Stimulated activated CD4-positive, alpha-beta T cell treated with anti-CD3 and anti-CD28 coated beads, Interleukin-2, amount 100 ng/mL, for 24 hours (primary cell): ENCODE measurements at places on chromosomes 5 and 9.

DNA sequence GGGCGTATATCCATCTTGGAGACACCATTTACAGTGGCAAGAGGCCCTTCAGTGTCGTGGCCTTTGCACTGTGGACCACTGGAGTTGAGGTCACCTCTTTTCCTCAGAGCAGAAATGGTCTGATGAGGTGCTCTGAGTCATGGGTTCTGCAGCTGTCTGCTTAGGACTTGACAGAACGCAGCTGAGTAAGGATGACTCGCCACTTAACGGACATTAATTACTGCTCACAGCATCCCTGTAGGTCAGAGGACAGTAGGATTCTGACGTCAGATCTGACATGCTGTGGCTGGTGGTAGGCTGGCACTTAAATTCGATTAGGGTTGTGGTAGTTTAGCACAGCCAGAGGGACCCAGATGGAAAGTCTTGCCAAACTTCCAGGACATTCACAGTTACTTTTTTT is 479.4 kb downstream of the DMAC1 start:
- no peak for DNase-seq

- no peak for DNase-seq
These were observed 805.0 kb upstream of the C9orf72 start for GRCh38 chr9:28378231-28378630.

DNA sequence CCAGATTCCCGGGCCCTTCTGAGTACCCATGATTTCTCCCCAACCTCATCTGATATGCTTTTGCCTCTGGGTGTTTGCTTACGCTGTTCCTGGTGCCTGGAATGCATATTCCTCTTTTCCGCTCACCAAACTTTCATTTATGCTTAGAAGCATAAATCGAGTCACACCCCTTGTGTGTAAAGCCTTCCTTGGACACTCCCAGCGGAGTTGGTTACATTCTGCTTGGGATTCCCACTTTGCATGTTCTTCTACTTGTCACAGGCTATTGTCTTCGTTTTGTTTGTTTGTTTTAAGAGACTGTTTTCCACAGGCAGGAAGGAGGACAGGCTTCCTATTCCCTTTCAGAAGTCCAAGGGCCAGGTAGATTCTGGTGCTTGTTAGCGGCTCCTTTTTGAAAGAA is 76.5 kb downstream of the SEC61B start:
- no peak for DNase-seq

DNA sequence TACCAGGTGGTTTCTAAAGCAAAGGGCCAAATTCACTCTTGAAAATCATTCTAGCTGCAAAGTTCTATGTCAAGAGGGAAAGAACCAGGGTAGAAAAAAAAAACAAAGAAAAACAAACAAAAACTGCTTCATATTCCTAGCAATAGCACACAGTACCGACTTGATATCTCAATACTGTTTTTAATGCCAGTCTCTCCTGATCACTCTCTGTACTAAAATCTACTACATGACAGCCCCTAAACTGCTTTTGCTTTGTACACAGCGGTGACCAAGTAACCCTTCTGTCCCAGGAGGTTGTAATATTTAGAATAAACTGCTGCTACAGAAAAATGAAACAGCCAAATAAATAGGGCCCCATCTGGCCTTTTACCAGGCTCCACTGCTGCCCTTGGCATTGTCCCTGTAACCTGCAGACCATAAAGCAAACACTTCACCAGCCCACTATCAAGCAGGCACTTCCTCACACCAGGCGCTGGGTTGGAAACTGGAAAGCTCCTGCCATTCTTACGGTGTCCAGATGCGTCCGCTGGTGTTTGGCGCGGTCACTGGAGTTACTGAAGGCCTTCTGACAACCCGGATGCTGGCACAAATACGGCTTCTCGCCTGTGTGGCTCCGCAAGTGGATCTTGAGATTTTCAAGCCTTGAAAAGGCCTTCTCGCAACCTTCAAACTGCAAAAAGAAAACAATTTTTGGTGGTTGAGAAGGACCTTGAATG is 363.2 kb downstream of the GLIS3 start:
- no peak for DNase-seq

GRCh38 chr5:42985129-42986037 is 54.7 kb downstream of the ANXA2R start:
- no peak for DNase-seq

DNA sequence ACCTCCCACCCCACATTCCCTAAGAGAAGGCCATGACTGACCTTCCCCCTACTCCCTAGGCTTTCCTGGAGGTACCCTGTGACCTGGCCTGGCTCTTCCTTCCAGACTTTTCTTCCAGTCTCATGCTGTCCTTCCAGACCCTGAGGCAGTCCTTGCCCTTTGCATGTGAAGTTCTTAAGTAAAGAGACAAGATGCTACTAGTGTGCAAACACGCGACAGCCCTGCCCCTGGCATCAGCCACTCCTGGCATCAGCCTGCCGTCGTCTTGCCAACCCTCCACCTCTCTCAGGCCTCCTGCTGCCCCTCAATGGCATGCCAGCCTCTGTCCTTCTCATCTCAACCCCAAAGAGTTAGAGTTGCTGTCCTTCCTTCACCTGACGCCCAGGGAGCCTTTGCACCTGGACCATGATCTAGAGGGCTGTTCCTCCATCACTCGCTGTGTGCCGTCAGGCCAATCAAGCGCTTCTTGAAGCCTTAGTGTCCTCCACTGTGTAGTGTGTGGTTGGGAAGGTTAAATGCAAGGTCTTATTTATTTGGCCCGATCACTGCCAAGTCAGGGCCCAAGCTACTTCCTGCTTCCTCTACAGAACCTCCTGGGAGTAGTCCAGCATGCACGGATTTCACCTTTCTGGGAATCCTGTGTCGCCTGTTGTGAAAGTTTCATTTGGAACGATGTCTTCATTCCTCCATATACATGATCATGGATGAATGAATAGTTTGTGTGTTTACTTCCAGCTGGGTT is 61.9 kb downstream of the WWC1 start:
- no peak for DNase-seq

GRCh38 chr9:129414377-129414992 is 206.4 kb downstream of the C9orf50 start:
- peak; percentile 49 for DNase-seq

GRCh38 chr5:139652788-139653241 is 4.7 kb downstream of the CXXC5 start:
- DNase-seq, result no peak

DNA sequence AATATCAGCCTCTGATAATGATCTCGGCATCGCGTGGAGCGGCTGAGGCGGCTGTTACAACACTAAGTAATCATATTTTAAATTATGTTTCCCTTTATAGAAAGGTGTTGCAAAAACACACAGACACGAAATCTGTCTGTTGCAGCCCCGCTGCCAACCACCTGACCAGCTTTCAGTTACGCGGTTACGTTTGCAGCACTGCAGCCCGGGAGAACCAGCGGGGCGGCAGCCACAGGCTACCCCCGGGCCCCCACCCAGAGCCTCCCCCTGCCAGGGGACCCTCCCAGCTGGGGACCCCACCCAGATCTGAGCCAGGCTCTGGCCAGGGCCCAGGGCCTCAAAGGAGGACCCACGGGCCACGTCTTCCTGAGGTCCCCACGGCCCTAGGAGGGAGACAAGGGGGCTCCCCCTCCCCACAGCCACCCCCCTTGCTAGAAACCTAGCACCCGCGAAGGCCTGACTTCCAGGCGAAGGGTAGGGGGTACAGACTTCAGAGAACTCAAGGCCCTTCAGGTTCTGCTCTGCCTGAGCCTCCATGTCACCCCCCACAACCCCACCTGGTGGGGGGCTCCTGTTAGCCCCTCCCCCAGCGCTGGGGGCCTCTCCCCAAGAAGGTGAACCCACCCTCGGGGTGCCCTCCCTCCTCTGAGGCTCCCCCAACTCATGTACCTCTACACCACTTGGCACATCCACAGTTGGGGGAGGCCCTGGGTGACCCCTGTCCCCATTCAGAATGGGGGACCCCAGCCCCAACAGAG is 6.0 kb downstream of the NACC2 start:
- DNase-seq, result no peak
